ENCODE measurements at places on chromosomes 2 and 18.

DNA sequence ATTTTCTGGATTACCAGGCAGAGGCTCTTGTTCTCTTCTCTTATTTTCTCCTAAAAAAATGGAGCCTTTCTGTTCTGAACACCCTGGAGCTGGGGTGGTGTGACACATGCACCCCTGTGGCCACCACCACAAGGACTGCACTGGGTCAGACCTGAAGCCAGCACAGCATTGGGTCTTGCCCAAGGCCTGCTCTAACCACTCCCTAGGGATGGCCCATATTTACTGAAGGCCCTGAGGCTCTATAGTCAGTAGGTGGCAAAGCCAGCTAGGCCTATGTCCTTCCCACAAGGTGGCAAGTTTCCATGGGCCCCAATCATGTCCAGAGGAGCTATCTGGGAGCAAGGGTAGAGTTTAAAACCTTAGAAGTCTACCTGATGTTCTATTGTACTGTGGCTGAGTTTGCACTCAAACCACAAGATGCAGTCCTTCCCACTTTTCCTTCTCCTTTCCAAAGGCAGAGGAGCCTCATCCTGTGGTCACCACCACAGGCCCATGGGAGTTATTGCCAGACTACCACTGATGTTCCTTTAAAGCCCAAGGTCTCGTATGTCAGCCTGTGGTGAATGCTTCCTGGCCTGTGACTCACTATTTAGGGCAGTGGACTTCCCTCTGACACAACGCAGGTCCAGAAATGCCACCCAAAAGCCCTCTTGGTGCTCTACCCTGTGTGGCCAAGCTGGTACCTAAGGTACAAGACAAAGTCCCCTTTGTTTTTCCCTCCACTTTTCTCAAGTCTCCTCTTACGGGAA lies 15.0 kb upstream of the FMNL2 start:
- H3K27ac ChIP-seq: no peak overlapping the region
- H3K4me3 ChIP-seq: no peak overlapping the region
- H3K36me3 ChIP-seq: no peaks in the 10 kb centered on the region
- H3K27me3 ChIP-seq: no peaks in the 10 kb centered on the region
- peaks cover 5% of the 10 kb centered on the region for H3K4me1 ChIP-seq
- peak; percentile 32 for DNase-seq

DNA sequence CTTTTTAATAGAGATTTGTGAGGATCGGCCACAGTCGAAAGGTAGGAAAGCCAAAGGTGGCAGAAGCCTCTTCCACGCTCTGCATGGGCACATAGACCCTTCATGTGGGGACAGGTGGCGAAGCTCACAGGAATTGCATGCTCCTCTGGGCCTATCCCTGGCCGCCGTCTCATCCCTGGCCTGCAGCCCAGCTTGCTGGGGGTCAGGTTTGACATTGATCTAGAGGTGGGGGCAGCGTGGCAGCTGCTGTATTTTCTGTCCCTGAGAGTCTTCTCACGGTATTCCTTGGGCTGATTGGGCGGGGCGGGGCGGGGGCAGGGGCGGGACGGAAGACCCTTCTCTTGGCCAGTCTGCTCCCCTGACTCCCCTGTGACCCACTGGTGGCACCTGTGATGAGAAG lies 48.9 kb downstream of the STK25 start:
- H3K4me3 ChIP-seq: no peak overlapping the region
- no peaks in the 10 kb centered on the region for H3K36me3 ChIP-seq
- H3K27me3 ChIP-seq: no peaks in the 10 kb centered on the region
- no peaks in the 10 kb centered on the region for H3K4me1 ChIP-seq

GRCh38 chr2:88167740-88168139 lies 2.4 kb upstream of the THNSL2 start:
- H3K36me3 ChIP-seq: no peaks in the 10 kb centered on the region
- no peak overlapping the region for H3K4me3 ChIP-seq
- DNase-seq: no peak
- H3K4me1 ChIP-seq: peaks cover 5% of the 10 kb centered on the region

DNA sequence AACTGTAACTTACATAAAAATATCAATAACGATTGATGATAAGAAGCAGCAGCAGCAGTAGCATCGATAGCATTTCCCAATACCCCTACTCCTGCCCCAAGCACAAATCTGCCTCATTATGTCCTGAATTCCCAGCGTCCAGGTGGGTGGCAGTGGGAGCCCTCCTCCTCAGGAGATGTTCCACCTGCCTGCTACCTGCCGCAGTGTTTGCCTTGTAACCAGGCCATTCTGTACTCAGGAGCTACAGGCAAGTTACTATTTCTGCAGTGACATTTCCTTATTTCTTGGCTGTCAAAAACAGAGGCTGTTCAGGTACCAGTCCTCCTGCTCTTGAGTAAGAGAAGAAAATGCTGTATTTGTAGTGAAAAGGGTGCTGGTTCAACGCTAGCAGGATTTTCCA lies 236.4 kb downstream of the CNTNAP5 start:
- no peaks in the 10 kb centered on the region for H3K27me3 ChIP-seq
- H3K4me3 ChIP-seq: no peak overlapping the region
- no peaks in the 10 kb centered on the region for H3K4me1 ChIP-seq
- H3K27ac ChIP-seq: no peak overlapping the region

- H3K27me3 ChIP-seq: no peaks in the 10 kb centered on the region
- H3K27ac ChIP-seq: peak overlapping the region; percentile 100
- peaks cover 16% of the 10 kb centered on the region for H3K4me1 ChIP-seq
- H3K4me3 ChIP-seq: peak overlapping the region; percentile 68
Observed at GRCh38 chr2:172096626-172097547, 5.8 kb downstream of the DLX2 start.

GRCh38 chr2:82494739-82495138 lies 1964.3 kb downstream of the SUCLG1 start:
- no peaks in the 10 kb centered on the region for H3K4me1 ChIP-seq
- H3K4me3 ChIP-seq: no peak overlapping the region
- no peak for DNase-seq
- H3K27me3 ChIP-seq: no peaks in the 10 kb centered on the region
- H3K27ac ChIP-seq: no peak overlapping the region

DNA sequence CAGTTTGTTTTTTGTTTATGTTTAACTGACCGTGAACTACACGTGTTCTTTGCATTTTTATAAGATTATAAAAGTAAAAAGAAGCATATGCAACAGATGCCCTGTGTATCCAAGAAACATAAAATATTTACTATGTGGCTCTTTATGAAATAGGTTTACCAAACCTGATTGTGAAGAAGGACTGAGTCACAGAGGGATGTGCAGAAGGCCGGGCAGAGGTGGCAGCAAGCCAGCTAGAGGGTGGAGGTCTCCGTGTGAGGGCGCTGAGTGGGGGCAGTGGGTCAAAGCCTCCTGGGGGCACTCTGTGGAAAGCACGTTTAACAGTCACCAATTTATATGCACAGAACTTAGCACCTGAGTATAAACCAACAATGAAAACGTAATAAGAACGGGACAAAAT lies 97.2 kb downstream of the TMEM18 start:
- H3K27ac ChIP-seq: no peak overlapping the region
- H3K27me3 ChIP-seq: no peaks in the 10 kb centered on the region
- no peaks in the 10 kb centered on the region for H3K4me1 ChIP-seq
- no peak for DNase-seq

DNA sequence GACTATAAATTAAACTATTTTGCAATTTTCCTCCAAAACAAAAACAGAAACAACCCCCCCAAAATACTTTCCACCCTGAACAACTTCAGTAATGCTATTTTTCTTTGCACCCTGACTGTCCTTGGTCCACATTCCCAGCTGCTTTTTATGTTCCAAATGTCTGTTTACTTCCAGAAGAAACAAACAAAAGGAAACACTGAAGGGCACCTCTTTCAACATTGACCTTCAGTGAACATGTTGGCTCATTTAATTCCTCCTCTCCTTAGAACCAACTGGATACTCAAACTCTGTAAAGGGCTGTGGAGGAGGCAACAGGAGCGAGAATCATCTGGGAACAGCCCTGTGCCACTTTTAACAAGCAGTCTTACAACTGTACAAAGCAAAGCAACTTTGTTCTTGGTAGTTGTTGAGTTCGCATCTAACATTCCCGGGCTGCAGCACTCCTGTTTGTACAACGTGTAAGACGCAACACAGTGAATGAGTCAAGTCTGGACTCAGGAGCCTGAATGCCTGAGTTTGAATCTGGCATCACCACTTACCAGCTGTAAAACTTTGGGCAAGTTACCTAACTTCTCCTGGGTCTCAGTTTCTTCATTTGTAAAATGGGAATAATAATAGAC lies 111.4 kb upstream of the GATA6 start:
- no peaks in the 10 kb centered on the region for H3K4me1 ChIP-seq
- no peak overlapping the region for H3K27ac ChIP-seq
- no peak for DNase-seq
- H3K27me3 ChIP-seq: no peaks in the 10 kb centered on the region
- H3K36me3 ChIP-seq: no peaks in the 10 kb centered on the region

DNA sequence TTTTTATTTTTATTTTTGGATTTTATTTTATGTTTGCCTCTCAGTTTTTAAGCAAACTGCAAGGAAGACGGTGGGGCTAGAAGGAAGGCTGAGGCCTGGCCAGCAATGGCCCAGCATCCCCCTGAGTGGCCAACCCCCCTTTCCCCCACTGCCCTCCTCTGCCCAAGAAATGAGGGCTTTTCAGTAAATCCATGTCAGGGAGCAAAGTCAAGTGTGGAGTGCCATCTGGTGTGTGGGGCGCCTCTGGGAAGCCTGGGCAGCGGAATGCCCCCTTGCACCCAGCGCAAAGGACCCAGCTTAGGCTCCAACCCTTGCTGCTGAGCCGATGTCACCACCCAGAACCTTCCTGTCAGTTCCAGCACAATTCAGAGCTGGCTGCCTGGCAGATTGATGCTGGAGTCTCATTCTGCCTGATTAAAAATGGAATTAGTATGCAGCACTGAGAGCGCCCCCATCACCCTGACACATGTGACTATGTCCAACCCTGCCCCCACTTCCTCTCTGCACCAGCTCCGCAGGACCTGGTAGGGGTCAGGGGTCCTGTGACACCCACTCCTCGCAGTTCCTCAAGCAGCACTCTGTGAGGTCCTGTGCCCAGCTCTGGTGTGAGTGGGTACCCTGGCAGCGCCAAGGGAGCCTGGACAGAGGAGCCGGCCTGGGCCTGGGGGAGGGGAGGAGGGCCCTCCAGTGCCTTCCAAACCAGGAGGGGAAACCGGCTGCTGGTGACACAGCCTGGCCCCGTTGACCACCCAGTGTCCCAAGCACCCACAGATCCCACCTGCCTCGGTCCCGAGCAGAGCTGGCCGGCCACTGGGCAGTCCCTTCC lies 9.2 kb upstream of the ALPP start:
- no peaks in the 10 kb centered on the region for H3K36me3 ChIP-seq
- DNase-seq: no peak
- peaks cover 8% of the 10 kb centered on the region for H3K4me1 ChIP-seq
- no peak overlapping the region for H3K4me3 ChIP-seq
- H3K27me3 ChIP-seq: no peaks in the 10 kb centered on the region
- H3K27ac ChIP-seq: no peak overlapping the region

DNA sequence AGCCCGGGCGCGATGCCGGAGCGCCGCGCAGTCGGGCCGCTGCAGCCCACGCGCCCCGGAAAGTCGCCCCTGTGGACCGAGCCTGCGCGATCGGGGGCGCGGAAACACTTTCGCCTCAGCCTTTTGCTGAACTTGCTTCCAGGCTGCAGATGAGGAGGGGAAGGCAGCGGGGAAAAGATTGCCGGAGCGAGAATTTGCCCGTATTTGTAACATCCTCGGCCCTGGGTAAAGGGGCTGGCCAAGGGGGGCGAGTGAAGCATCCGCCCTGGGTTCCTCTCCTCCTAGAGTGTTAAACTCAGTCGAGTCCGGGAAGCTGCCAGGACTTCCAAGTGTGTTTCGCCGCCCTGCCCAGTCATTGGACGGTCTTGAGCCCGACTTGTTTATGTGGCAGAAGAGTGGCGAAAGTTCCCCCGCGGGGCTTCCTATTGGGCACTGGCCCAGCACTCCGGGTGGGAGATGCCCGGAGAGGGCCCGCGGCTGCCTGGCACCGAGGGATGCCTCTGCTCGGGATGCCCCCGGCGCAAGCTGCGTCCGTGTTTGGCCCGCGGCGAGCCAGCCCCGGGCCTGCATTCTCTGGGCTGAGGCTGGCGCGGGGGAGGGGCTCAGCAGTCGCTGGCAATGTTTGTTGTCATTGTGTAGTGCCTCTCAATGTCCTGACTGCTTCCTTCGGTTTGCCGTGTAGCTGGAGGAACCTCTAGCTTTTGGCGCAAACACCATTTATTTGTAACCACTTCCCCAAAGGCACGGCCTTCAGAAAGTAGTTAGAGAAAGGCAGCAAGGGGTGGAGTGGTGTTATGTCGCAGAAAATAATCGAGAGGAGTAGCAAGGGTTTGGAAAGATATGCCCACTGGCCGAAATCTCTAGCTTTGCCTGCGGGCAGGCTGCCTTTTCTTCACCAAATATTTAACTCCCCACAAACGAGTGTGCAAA lies 1.1 kb downstream of the CYBRD1 start:
- H3K27ac ChIP-seq: no peak overlapping the region
- H3K4me3 ChIP-seq: peak overlapping the region; percentile 73
- peaks cover 20% of the 10 kb centered on the region for H3K27me3 ChIP-seq
- peak; percentile 62 for DNase-seq
- peaks cover 7% of the 10 kb centered on the region for H3K4me1 ChIP-seq

DNA sequence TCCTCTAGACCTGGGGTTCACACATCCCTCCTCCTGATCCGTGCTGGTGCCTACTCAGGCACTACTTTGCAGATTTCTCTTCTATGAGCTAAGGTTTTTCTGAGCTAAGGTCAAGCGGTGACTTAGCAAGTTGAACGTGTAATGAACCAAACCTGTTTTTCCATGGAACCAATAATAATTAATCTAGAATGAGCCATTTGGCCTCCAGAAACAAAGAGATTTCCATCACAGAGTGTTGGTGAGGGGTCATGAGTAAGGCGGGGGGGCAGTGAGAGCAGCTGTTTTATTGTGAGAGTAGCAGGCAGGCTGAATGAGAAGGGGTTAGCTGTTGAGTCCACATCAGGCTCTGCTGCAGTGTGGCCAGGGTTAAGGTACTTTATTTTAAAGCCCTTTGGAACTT lies 112.0 kb upstream of the FOSL2 start:
- H3K4me3 ChIP-seq: no peak overlapping the region
- peaks cover 2% of the 10 kb centered on the region for H3K4me1 ChIP-seq
- H3K27ac ChIP-seq: no peak overlapping the region
- H3K36me3 ChIP-seq: no peaks in the 10 kb centered on the region
- H3K27me3 ChIP-seq: no peaks in the 10 kb centered on the region

- H3K4me3 ChIP-seq: no peak within 1 kb of the TSS
- H3K4me1 ChIP-seq: no peaks in the 10 kb centered on the region
- no peak within 1 kb of the TSS for H3K27ac ChIP-seq
- peaks cover 2% of the 10 kb centered on the region for H3K27me3 ChIP-seq
- DNase-seq: no peak
Observed at GRCh38 chr2:164954954-164955701, at the start of gene SLC38A11. Gene SLC38A11, minus strand, starts transcription at chr2:164955525. Its CDS starts 278 bp downstream, at chr2:164955247.
